ENCODE measurements at places on chromosomes 12 and 14.
A peak's percentile ranks its signal among the peaks of the same experiment; 100 is the strongest.

DNA sequence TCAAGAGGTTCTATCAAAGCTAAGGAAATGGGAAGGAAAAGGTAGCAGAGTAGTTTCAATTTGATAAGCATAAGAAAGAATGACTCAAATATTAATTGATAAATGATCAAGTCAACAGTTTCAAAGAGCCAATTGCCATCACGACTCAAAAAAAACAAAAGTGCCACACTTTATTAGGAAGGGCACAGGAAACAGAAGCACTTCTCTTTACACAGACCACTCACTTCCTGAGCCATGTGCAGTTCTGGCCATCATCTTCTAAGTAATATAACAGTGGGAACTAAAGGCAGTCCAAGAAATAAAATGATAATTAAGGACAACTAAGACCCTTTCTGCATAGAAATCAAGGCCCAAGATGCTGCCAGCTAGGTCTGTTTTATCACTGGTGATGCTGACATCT is 13.2 kb downstream of the TM7SF3 start:
- no peak for DNase-seq

- DNase-seq, result peak; percentile 85
Measured at GRCh38 chr14:91985008-91985407, 37.5 kb upstream of the FBLN5 start.

- DNase-seq, result peak; percentile 57
Measured at GRCh38 chr12:122491991-122492390, 8.7 kb downstream of the ZCCHC8 start.

DNA sequence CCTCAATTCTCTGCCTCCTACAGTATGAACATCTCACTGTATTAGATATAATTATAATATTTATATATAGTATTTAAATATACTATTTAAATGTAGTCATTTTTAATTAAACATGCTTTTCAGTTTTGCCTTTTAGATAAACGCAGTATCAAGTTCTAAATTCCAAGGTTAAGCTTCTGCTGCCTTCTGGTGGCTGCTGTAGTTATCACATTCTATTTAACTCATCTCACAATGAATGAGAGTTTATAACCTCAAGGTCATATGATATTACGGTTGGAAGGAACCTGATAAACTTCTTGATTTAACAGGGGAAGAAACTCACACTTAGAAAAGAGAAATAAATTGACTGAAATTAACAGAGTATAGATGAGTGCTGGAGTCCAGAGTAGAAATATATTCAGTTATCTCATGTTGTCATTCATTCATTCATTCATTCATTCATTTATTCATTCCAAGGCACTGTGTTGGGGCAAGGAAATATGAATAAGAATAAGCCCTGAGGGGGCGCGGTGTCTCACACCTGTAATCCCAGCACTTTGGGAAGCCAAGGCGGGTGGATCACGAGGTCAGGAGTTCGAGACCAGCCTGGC is 31.9 kb downstream of the GUCY2C start:
- peak; percentile 36 for DNase-seq

GRCh38 chr12:7295529-7295928 is 8.3 kb upstream of the ACSM4 start:
- DNase-seq, result no peak

DNA sequence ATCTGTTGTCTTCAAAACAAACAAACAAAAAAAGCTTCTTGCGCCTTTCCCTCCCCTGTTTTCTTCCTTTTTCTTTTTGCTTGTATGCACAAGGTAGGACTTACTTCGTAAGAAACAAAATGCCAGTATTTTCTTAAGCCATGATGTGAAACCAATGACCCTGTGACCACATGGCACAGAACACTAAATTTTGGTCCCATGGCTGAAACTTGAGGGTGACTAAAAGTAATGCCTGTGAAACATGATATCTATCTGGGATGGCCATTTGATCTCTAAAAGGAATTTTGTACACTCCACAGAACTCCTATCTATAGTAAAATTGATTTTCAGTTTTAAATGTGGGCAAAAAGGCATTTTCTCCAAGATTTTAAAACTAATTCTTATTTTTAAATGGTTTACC is 63.6 kb downstream of the PAPOLA start:
- no peak for DNase-seq

- DNase-seq, result no peak
Measured at GRCh38 chr14:75429562-75429961, 1.7 kb downstream of the JDP2 start.

DNA sequence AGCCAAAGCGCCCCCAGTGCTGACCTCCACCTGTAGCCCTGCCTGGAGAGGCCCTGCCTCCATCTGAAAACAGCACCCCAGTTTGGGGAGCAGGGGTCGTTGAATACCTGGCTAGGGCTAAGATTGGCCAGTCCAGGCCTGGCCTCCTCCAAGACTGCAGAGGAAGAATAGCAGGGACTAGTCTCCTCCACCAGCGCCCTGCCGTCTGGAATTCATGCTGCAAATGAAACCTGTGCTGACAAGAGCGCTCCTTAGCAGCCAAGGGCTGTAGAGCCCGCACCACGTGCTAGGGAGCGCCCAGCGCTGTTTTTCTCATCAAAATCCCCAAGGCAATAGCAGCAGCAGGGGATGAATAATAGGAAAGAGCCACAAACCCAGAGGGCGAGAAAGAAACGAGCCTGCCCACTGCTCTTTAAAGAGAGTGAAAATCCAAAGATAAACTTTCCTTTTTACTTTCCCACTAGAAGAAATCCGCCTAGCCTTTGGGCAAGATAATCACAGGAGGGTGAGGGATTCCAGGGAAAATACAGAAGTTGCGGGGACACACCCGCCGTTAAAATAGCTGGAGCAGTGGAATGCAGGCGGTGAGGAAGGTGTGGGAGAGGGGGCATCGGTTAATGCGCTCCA is 3.3 kb downstream of the COL2A1 start:
- DNase-seq, result peak; percentile 75

- no peak for DNase-seq
Measured at GRCh38 chr14:51251486-51251885, 11.4 kb downstream of the TMX1 start.

- no peak for DNase-seq
Measured at GRCh38 chr14:24277071-24277470, 5.7 kb upstream of the RABGGTA start.

- DNase-seq, result no peak
Measured at GRCh38 chr12:119679081-119679480, 11.1 kb downstream of the PRKAB1 start.

- DNase-seq, result peak; percentile 97
Measured at GRCh38 chr14:73785336-73785833, 66.2 kb upstream of the PTGR2 start.

DNA sequence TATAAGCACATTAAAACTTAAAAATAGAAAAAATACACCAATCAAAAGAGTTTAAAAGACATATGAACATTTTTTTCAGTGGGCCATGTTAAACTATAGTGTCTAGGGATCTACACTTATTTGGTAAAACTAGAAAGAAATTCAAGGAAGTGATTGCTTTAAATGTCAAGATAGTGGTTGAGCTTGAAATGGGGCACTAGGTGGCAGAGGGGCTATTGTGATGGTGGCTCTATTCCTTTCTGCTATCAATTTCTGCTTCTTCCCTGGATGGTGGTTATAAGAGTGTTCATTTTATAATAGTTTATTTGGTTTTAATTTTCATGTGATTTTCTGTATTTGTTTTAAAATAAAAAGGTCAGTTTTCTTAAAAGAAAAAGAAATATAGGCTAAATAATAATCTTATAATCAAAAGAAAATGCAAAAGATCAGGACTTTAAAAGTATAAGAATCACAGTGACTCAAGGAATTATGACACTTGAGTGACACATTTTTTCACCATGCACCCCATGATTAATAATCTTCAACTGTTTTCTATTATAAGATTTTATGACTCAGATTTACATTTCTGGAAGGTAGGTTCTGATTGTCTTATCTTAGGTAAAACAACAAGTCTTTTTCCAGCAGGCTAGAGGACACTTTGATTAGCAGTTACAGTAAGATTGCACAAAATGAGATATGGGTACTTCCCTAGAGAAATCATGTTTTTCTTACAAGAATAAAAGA is 137.5 kb downstream of the FSCB start:
- DNase-seq, result no peak

- no peak for DNase-seq
Measured at GRCh38 chr14:101774814-101775213, 13.3 kb downstream of the PPP2R5C start.

DNA sequence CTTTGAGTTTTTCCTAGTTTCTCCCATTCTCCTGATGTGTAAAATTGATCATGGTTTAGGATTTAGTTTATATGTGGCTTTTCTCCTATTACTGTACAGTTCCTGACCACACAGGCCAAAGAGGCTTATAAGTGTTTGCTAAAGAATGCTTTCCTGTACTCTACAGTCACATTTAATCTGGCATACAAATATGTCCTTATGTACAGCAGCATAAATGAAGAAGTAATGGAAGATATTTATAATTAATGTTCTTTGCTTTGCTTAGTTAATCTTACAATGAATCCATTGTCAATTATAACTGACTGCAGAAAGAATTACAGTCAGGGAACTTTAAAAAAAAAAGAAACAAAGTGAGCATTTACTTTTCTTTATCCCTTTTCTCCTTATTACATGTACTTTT is 293.9 kb downstream of the KCNC2 start:
- DNase-seq, result no peak
